NCI-H1694 (cell line): ENCODE measurements at places on chromosomes 1 and 21.

DNA sequence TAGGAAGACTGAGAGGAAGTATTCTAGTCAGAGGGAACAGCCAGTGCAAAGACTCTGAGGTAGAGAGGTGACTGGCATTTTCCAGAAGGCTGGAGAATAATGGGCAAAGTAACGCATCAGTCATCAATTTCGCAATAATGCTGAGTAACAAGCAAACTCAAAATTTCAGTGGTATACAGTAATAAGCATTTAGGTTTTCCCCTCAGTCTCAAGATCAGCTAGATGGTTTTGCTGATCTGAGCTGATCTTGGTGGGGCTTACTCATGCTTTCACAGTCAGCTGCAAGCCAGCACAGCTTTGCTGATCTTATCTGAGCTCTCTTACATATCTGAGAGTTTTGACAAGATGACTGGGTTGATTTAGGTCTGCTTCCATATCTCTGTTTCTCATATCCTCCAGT, 108.7 kb downstream of the TSEN15 start:
- DNase-seq, result no peak

DNA sequence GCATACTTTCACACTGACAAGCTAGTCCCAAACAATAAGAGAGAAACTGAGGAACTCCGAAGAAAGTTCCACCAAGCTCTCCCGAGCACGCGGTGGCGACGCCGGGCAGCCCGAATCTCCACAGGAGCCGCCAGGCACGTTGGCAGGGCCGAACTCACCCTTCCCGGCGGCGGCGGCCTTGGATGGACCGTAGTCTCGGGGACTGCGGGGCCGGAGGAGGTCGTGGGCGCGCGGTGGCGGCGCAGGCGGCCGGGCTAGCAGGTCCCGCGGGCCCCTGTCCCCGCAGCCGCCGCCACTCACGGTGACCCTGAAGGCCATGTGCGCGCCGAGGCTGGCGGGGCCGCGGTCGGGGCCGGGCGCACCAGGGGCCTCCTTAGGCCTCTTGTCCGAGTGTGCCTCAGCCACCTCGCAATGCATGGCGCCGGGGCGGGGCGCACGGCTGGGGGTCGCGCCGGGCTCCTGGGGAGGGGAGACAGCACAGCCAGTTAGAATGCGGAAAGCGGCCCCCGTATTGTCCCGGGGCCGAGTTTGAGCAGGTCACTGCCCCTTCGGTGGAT, 1.2 kb downstream of the GLIS1 start:
- no peak for DNase-seq

DNA sequence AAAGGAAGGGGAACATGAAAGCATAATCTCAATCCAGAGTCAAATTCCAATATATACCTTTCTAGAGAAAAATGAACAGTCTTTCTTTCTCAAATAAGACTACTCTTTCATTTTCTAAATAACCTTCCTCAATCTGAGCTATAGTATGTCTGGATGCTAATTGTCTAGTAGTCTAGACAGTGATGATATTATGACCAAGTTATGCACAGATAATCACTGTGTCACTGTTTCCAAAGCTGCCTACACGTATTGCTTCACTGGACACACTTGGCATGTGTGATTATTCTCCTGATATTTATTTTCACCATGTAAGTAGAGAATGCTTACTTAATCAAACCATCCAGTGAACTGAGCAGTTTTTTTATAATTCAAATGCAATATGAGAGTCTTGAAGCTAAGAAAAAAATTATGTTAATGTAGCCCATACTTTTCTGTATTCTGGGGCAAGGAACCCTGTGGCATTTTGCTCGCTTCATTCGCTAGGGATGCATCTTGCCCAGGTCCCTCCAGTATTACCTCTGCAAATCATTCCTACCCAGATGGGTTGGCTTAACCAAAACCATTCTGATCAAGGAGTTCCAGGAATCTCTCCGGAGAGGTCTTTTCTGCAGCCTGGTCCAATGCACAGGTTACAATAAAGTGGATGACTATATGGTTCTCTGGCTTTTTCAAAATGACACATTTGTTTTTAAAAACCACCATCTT, 303.1 kb upstream of the RUNX1 start:
- DNase-seq, result no peak

DNA sequence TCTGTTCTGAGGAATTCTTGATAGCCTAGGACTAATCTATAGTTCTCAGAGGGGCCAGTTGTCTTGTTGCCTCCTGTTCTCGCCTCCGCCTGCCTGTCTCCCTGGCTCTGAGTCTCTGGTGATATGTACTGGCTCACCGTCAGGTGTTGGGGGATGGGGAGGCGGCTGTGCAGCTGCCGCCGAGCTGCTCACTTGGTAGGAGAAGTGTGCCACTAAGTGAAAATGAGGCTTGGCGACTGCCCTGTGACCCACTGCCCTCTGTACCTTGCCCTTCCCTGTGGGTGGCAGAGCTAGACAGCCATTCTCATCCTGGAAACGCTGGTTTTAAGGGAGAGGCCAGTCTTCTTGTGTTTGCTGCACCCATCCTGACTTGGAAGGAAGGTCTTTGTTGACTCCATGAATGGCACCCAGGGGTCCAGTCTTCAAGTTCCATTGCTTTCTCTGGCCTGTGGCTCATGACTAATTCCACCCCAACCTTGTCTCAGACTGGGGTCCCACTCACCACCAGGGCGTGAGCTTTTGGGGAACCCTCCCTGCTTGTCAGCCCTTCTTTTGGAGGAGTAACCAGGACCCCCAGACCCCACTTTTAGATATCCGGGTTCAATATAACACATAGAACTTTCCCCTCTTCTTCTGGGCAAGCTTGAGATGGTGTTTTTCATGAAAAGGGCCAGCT, 120.6 kb downstream of the CACNA1E start:
- DNase-seq, result no peak

- DNase-seq, result no peak
These were observed 314.0 kb downstream of the LMO4 start for GRCh38 chr1:87642581-87643221.

- DNase-seq, result no peak
These were observed 98.6 kb upstream of the ZNF644 start for GRCh38 chr1:91120421-91120820.

GRCh38 chr21:42237161-42237560, 18.2 kb downstream of the ABCG1 start:
- no peak for DNase-seq

DNA sequence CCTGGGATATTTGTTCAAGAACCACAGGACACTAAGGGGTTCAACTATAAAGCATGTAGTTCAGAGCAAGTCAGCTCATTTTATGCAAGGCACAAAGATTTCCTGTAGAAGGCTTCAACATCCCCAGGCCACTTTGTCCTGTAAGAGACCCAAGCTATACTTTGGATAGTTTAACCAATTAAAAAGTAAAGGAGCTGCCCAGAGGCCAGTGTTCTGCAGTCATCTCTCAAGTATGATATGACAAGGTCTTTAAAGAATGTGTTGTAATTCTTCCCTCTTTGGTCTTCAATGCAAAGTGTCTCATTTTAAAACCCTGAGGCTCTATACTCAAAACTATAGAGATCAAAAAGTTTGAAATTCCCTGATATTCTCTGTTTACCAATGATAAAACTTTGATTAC, 34.1 kb downstream of the KRTAP20-3 start:
- no peak for DNase-seq

DNA sequence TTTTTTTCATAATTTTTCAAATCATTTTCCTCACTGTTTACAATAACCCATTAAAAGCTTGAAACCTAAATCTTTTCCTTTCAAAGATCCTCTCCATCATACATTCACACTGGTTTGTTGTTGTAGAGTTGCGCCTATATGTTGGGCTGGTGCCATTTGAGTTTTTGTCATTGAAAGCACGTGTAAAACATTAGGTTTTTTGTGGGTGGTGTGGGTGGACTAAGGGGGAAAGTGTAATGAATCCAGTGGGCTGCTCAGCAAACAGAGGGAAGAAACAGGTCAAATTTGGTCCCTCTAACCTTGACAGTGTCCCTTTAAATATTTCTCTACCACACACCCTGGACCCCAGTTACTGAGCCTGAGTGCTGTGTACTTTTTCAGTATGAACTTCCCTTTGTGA, 46.8 kb downstream of the KDM1A start:
- DNase-seq, result no peak

- no peak for DNase-seq
These were observed 41.7 kb downstream of the DISP3 start for GRCh38 chr1:11520531-11521233.

DNA sequence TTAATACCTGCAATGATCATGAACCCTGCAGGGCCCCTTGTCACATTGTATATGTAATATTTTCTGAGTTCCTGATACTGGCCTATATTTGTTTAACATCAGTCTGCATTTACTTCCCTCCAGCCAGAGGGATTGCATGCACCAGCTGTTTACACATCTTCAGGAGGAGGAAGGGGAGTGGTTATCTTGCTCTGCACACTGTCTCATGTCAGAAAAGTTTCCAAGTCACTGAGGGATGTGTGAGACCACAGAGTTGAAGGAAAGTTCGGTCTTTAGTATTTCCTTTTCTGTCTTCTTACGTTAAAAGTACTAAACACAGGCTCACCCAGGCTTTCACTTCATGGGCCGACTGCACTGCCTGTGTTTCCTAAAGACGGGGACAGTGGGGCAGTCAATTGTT, 574.1 kb downstream of the LMO4 start:
- DNase-seq, result no peak

DNA sequence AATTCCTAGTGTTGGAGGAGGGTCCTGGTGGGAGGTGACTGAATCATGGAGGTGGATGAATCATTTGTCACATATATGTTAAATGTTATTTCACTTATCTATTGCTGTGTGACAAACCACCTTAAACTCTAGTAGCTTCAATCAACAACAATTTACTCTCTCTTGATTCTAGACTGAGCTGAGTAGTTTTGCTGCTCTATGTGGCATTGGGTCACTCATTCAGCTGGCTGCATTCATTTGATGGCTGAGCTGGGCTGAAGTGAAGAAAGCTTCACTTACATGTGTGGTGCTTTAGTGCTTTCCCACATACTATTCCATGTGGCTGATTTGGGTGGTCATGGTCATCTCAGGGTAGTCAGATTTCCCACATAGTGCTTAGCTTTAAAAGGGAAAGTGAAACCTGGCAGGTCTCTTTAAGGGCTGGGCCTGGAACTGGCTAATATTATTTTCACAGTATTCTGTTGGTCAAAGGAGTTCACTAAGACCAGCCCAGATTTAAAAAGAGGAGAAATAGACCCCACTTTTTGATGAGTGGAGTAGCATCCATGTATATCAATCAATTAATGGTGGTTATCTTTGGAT, 10.5 kb downstream of the DNAH14 start:
- no peak for DNase-seq
